ENCODE measurements at places on chromosomes 3 and 15.

DNA sequence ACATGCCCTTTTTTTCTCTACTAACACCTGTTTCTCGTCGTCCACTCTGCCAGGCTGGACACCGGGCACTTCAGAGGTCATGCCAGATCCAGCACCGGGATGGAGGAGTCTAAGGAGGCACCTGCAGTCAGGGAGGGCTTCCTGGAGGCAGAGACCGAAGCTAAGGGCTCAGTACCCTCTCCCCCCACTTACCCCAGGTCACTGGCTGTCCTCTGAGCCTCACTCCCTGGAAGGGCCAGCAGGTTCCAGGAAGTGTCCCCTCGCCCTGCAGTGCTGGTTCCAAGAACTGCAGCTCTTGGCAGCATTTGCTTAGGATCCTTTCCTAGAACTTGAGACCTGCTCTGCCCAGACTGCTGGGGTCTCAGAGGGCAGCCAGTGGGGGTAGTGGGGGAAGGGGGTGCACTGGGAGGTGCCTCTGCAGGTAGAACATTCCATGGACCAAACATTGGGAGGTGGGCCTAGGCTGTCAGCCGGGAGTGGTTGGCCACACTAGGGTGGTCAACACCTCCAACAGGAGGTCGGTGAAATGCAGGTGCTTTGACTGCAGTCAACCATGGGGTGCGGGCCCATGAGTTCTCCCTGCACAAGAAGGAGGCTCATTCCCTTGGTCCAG is 11.3 kb downstream of the CISH start:
- no peak for DNase-seq

DNA sequence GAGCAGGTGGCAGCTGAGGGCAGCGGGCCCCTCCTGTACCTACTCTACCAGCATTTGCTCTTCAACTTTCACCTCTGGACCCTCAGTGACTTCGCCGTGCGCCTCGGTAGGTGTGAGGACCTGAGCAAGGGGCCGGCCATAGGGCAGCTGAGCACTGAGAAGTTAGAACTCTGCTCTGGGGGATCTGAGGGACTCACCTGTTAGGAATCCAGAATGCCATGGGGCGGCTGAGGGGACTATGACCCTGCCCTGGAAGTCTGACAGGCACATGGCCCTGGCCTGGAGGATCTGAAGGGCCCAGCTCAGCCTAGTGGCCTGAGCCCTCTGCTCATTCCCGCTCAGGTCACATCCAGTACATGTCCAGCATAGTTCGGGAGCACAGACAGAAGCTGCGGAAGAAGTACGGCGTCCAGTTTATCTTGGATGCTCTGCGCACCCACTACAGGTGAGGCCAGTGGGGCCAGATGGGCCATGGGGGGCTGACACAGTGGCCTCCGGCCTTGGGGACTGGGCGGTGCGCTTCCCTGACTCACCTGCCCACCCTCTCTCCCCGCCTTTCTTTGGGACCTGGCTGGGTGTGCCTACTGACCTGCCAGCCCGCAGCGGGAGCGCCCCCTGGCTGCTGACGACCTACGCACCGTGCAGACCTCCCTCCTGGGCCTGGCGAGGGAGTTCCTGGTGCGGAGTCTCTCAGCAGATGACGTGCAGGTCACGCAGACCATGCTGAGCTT is 18.8 kb downstream of the NBEAL2 start:
- DNase-seq: peak; percentile 63

- DNase-seq: no peak
Observed at GRCh38 chr3:23668430-23668904, 137.3 kb upstream of the UBE2E1 start.

GRCh38 chr3:43317461-43318316 is 31.3 kb downstream of the SNRK start:
- no peak for DNase-seq

DNA sequence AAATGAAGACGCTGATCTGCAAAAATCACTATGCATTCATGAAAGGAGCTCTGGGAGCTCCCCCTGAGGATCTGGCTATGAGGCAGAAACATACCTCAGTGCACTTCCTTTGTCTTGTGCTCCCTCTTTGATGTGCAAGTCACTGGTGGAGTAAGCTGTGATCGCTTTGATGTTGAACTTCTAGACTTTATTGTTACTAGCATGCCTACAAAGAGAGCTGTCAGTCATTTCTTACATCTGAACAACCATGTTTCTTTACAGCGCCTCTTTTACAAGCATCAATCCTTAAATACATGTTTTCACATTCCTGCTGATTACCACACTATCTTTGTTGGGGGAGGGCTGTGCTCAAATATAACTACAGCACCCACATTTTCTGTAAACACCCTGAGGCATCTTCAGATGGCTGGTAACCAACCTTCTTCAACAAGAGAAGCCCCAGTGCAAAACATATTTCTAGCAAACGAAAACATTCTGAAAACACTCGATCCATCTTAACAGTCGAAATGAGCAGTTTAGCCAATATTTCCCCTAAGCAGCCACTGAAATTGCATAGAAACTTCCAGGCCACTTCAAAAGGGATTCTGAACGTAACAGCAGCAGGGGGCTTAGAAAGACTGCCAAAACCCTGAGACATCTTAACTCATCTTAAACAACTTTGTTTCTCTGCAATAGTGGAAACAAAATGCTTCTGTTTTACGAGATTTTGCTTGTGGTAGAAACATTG is 101.9 kb upstream of the ICE2 start:
- DNase-seq: peak; percentile 84

GRCh38 chr3:30098653-30099455 is 507.5 kb upstream of the TGFBR2 start:
- no peak for DNase-seq

GRCh38 chr3:84637272-84637671 is 321.5 kb upstream of the CADM2 start:
- no peak for DNase-seq

- DNase-seq: no peak
Observed at GRCh38 chr3:191901741-191902140, 440.8 kb downstream of the PYDC2 start.

GRCh38 chr15:73593304-73594074 is 39.7 kb downstream of the NPTN start:
- DNase-seq: no peak

- no peak for DNase-seq
Observed at GRCh38 chr3:31077021-31077601, 182.7 kb upstream of the GADL1 start.

GRCh38 chr3:196193736-196194541 is 17.3 kb downstream of the ZDHHC19 start:
- no peak for DNase-seq

DNA sequence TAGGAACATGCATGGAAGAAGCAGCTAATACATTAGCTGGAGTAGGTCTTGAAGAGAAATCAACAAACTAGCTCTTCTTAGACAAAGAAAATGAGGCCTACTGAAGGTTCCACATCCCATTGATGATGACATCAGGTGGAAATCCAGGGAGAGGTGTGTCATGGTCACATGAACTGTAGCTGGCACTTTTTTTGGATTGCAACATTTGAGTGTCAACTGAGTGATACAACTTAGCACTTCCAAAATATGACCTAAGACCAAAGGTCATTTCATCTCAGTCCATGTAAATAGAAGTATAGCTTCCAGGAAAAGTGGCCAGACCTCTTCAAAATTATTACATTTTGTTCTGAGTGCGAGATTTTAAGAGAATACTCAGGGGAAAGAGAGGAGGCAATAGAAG is 117.2 kb upstream of the MEIS2 start:
- DNase-seq: no peak

GRCh38 chr3:87227835-87228144 is 681 bp downstream of the CHMP2B start:
- no peak for DNase-seq

GRCh38 chr3:147903026-147903425 is 493.9 kb downstream of the ZIC1 start:
- no peak for DNase-seq

- DNase-seq: no peak
Observed at GRCh38 chr15:70538278-70538677, 225.1 kb downstream of the UACA start.

DNA sequence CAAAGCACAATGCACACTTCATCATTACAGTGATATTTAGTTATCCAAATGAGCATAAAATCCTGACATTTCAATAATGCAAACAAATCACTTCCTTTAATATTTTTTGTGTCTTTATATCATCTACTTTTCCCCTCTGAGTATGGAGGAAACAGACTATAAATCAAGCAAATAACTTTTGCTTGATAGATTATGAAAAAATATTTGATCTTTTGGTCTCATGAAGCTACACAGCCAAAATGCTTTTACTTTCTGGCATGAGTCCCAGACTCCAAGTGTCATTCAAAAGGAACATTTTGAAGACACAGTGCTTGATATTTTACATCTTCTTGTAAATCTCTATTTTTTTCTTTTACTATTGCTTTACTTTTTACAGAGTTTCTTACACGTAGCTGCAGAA is 215.3 kb upstream of the ROBO1 start:
- no peak for DNase-seq

DNA sequence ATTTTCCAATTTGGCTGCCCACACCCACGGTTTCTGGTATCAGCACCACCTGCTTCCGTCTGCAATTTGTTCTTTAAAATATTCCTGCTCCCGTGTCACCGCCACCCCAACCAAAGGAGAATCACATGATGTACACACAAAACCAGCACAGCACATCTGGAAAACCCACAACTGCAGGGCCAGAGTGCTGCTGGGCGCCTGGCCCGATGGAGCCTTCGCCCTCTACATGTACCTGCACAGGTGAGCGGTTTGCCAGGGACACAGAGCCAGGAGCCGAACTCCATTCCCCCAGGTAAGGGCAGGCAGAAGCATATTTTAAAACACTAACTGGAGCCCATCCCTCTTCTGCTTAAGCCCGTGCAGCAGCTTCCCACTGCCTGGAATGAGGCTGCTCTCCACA is 75.6 kb downstream of the ADAMTS17 start:
- DNase-seq: no peak

- DNase-seq: no peak
Observed at GRCh38 chr15:75171408-75171807, 30.3 kb upstream of the C15orf39 start.

- DNase-seq: no peak
Observed at GRCh38 chr15:60479361-60480110, 594 bp upstream of the ICE2 start.

DNA sequence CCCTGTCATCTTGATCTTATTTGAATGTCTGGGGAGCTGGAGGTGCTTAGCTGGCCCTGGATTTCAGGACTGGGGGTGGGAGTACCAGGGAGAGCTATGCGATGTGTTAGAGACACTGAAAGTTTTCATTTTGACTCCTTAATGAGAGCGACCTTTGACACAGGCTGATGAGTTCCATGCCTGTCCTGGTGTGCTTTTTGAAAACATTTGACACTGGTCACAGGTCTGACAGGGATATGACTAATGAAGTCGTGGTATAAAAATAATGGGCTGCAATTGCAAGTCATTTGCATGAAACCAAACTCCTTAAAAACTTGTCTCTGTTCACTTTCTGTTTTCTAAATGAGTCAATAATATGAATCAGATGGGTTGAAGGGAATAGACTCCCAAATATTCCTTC is 81.9 kb downstream of the MECOM start:
- no peak for DNase-seq

GRCh38 chr15:25909806-25910205 is 46.7 kb upstream of the ATP10A start:
- no peak for DNase-seq

- no peak for DNase-seq
Observed at GRCh38 chr3:163368168-163368567, 1710.1 kb downstream of the SI start.

DNA sequence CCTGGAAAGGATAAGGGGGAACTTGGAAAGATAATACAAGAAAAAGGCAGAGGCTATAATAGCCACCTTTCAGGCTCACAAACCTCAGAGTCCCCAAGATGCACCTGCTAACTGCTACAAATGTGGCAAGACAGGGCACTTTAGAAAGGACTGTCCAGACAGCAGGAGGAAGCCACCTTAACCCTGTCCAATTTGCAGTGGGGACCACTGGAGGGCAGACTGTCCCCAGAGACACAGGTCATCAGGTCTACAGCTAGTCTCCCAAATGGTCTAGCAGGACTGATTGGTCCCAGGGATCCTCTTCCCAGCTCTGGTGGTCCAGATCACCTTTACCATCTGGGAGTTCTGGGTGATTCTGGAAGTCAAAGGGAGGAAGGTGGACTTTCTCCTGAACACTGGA is 882.5 kb upstream of the GBE1 start:
- no peak for DNase-seq

GRCh38 chr3:147370349-147370748 is 36.0 kb downstream of the ZIC4 start:
- no peak for DNase-seq

GRCh38 chr3:46350262-46350565 is 3.7 kb upstream of the CCR2 start:
- DNase-seq: no peak

GRCh38 chr3:13054341-13055285 is 18.6 kb downstream of the IQSEC1 start:
- DNase-seq: no peak

GRCh38 chr15:91891788-91892345 is 38.4 kb downstream of the SLCO3A1 start:
- no peak for DNase-seq

GRCh38 chr3:46851364-46852333 is 11.6 kb downstream of the MYL3 start:
- no peak for DNase-seq

DNA sequence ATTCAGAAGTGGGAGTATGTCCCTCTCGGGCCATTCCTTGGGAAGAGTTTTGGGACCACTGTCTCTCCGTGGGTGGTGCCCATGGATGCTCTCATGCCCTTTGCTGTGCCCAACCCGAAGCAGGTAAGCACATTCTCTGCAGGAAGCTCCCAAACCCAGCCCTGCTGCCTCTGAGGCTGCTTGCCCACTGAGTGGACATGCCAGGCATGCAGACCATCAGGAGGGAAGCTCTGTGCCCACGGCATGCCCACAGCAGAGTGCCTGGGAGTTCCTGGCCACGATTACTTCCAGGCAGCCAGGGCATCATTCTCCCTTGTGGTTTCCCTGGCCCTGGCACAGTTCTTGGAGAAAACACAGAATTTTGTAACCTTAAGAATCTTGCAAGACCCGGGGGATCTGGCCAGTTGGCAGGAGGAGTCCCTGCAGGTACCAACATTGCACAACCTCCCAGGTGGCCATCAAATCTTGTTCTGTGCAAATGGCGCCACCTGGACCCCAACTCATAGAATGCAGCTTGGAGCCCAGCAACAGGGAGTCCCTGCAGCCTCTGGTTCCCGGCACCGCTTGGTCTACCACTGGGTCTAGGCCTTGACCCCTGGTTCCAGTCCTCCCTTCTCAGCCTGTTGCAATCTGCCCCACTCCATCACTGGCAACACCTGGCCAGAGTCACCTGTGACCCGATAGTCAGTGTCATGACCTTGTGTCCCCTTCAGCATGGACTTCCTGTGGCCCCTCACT is 20.4 kb downstream of the FAH start:
- peak; percentile 48 for DNase-seq

All from central memory CD4-positive, alpha-beta T cell (primary cell).